Non-pigmented ciliary epithelial cell (primary cell): ENCODE measurements at places on chromosomes 12 and 14.
A peak's percentile ranks its signal among the peaks of the same experiment; 100 is the strongest.

GRCh38 chr12:102481705-102482425 is 1.5 kb upstream of the IGF1 start:
- DNase-seq = no peak

DNA sequence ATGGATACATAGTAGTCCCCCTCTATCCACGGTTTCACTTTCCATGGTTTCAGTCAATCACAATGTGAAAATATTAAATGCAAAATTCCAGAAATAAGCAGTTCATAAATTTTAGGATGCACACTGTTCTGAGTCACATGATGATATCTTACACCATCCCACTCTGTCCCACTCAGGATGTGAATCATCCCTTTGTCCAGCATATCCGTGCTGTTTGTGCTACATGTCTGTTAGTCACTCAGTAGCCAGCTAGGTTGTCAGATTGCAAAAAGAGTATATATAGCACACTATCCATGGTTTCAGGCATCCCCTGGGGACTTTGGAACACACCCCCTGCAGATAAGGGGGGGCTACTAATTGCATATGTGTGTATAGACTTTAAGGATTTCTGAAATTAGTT is 8.1 kb upstream of the NAA30 start:
- DNase-seq = peak; percentile 88

GRCh38 chr12:6193853-6194815 is 6.1 kb upstream of the CD9 start:
- no peak for DNase-seq

- no peak for DNase-seq
These were observed 14.6 kb downstream of the PSMD9 start for GRCh38 chr12:121903202-121903601.

- DNase-seq = no peak
These were observed 6.0 kb downstream of the VPS37B start for GRCh38 chr12:122889761-122890520.

GRCh38 chr14:66038618-66039017 is 447.6 kb upstream of the CCDC196 start:
- peak; percentile 9 for DNase-seq

GRCh38 chr12:4448943-4449850 is 3.6 kb upstream of the FGF6 start:
- no peak for DNase-seq

DNA sequence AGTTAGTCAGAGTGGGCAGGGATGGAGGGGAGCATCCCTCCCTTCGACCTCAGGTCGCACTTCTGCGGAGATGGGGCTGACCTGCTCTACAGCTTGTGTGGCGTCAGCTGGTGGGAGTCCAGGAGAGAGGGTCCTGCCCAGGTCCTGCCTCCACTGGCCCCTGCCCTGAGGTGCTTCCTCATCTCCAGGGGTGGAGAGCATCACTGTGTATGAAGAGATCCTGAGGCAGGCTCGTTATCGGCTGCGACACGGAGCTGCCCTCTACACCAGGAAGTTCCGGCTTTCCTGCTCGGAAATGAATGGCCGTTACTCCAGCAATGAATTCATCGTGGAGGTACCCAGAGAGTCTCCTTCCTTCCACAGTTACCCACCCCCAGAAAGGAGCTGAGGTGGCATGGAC is 20.2 kb downstream of the CLSTN3 start:
- no peak for DNase-seq

- DNase-seq = peak; percentile 63
These were observed 211.9 kb upstream of the FAR2 start for GRCh38 chr12:28937196-28937595.
